ENCODE measurements at places on chromosomes 11 and 22.

GRCh38 chr22:44329179-44329796, 16.5 kb upstream of the SHISAL1 start:
- DNase-seq = peak; percentile 71

DNA sequence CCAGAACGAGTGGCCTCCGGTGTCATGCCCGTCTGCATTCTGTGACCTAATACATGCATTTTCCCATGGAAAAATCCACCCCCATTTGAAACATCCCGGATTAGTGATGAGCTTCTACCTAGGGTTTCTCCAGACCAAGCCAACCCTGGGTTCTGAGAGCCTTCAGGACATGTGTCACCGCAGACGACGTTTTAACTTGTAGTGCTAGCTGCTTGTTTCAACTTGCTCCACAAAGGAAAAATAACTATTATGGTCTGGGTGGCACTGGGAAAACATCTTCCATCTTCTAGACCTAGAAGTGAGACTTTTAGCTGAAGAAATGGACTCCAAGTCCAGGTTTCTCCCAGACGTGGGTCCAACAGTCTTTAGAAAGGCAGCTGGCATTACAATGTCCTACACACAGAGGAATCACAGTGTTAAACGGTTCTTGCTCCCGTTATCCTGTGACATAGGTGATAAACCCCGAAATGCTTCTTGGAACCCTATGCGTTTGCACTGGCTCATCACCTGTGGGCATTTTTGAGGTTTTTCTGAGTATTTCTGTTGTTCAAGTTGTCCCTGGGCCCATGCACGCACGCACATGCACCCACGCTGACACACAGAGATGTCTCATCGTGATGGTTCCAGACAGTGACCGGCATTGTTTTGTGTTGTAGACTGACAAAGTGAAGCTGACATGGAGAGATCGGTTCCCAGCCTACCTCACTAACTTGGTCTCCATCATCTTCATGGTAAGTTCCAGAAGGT, 46.6 kb upstream of the FADD start:
- DNase-seq = no peak

- no peak for DNase-seq
Measured at GRCh38 chr11:10021563-10021962, 272.5 kb downstream of the SBF2 start.

- DNase-seq = no peak
Measured at GRCh38 chr11:120773501-120774031, 250.3 kb upstream of the TBCEL start.
